ENCODE measurements at places on chromosomes 2 and 18. TPM values are rescaled to one million over a fixed set of nuclear protein-coding genes. Genes with fewer than 3 reads are reported as not detected.

- DNase-seq = no peak
These were observed 56.6 kb downstream of the FAM228A start for GRCh38 chr2:24231461-24231881.

GRCh38 chr2:100041385-100041784 lies 101.0 kb downstream of the AFF3 start:
- DNase-seq = no peak

DNA sequence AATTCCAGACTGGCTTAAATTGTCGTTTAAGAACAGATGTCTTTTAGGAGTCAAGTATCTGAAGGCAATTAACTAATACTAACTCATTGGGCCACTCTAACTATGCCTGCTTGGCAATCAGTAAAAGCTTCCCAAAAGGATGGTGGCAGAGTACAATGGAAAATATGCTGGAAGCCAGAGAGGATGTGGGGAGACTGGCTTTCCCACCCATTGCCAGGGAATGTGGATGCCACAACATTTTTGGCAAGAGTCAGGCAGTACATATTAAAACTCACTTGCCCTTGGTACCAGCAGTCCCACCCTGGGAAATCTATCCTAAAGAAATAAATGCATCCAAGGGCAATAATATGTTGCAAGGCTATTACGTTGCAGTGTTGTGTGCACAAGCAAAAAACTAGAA lies 74.0 kb upstream of the FZD7 start:
- DNase-seq = no peak

DNA sequence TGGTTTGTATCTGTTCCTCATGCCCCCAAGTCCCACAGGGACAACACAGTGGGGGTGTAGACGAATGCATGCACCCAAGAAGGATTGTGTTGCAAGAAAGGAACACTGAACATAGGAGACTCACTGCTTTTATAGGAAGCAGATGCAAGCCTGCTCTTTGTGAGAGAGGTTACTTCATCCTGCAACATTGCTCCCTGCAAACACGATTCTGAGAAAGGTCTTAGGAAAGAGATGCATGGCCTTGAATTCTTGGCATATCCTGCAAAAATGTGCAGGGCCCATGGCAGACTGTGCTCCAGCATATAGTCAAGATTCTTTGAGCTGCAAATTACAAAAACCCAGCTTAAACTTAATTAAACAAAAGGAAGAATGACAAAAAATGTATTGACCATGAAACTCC lies 312.2 kb upstream of the MGAT5 start:
- no peak for DNase-seq

DNA sequence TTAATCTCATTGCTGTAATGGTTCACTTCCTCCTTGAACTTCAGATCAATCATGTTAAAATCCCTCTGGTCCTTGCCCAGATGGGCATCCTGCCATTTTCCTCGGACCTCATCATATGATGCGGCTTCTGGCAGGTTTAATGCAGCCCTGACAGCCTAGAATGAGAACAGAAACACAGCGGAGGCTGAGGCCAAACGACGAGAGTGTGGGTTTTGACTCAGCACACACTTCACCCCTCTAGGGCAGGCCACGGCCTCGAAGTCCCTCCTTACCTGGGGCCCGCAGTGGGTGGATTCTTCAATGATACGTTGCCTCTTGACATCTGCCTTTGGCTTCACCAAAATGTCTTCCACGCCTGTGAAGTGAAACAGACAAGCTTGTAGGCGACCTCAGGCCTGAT lies 56.8 kb downstream of the POLR1A start:
- DNase-seq = no peak

DNA sequence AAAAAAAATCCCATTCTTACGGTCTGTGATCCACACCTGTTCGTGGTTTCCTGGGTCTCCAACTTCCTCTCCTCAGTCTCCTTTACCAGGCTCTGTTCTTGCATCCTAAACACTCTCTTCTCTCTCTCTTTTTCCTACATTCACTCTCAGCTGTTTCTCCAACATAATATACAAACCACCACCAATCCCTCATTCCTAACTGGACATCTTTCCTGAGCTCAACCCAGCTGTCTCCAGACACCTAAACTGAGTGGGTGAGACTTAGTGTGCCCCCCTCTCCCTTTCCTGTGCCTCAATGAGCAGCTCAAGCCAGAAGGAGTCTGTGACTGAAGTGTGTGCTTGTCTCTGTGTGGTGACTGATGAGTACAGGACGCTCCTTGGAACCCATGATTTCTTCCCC lies 59.4 kb downstream of the LIPG start:
- no peak for DNase-seq

GRCh38 chr2:191149391-191149790 lies 1.4 kb downstream of the STAT4 start:
- no peak for DNase-seq

DNA sequence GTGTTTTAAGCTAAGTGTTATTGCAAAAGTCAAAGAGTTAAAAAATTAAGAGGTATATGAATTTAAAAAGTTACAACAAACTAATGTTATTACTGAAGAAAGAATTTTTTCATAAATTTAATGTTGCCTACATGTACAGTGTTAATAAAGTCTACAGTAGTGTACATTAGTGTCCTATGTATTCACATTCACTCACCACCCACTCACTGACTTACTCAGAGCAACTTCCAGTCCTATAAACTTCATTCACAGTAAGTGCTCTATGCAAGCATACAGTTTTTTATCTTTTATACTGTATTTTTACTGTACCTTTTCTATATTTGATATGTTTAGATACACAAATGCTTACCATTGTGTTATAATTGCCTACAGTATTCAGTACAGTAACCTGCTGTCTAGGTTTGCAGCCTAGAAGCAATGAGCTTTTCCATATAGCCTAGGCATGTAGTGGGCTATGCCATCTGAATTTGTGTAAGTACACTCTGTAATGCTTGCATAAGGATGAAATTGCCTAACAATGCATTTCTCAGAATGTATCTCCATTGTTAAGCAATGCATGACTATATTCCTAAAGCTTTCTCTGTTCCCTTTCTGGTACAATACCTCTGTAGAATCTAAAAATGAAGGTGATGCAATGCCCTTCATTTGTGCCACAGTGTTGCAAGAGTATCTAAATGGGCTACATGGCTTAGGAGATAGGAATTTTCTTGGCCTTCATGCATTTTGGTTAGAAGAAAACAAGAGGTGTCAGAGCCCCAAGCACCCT lies 370.8 kb upstream of the NT5C1B start:
- no peak for DNase-seq

GRCh38 chr18:14086458-14087231 lies 45.6 kb downstream of the ZNF519 start:
- DNase-seq = no peak

DNA sequence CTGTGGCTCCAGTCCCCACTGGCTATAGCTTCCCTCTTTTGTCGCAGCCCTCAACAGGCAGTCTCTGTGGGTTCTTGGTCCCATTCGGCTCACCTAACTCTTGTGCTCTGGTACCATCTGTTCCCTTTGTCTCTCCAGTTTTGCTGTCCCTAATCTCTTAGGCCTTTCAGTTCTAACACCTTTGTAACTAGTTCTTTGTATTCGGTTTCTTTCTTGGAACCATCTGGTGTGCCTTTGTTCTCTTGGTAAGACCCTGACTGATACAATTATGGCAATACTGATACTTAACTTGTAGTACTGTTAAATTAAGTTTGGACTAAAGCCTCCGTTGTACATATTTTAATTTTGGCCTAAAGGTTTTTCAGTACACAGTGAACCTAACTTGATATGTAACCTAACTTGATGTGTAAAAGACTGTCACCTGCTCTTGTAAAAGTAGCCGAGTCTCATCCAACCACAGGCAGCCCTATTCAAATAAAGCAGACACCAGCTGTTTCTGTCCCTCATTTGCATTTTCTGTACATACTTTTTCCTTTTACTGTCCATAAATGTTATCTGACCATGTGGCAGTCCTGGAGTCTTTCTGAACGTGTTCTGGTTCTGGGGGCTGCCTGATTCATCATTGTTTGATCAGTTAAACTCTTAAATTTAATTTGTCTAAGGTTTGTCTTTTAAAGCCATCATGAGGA lies 4.8 kb upstream of the MRPL44 start:
- DNase-seq = no peak

GRCh38 chr2:216485237-216485636 lies 13.4 kb upstream of the RPL37A start:
- no peak for DNase-seq

GRCh38 chr2:231522418-231523180 lies 7.6 kb downstream of the NMUR1 start:
- no peak for DNase-seq

DNA sequence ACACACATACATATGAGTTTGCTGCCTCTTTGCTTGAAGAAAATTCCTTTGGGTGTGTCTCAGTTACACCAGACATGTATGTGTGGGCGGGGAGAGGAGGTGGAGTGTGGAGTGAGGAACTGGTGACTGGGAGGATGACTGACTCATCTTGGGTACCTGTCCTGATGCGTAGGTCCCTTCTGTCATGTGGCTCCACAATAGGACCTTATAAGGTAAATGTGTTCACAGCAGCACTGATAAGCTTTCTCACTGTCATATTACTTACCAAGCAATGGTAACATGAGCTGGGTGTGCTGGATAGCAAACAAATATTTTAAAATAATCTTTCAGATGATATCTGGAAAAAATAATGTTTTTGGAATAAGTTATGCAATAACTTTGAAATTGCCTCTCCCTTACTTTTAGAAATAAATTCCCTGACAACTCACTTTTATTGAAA lies 45.1 kb downstream of the SLC9A2 start:
- peak; percentile 53 for DNase-seq

DNA sequence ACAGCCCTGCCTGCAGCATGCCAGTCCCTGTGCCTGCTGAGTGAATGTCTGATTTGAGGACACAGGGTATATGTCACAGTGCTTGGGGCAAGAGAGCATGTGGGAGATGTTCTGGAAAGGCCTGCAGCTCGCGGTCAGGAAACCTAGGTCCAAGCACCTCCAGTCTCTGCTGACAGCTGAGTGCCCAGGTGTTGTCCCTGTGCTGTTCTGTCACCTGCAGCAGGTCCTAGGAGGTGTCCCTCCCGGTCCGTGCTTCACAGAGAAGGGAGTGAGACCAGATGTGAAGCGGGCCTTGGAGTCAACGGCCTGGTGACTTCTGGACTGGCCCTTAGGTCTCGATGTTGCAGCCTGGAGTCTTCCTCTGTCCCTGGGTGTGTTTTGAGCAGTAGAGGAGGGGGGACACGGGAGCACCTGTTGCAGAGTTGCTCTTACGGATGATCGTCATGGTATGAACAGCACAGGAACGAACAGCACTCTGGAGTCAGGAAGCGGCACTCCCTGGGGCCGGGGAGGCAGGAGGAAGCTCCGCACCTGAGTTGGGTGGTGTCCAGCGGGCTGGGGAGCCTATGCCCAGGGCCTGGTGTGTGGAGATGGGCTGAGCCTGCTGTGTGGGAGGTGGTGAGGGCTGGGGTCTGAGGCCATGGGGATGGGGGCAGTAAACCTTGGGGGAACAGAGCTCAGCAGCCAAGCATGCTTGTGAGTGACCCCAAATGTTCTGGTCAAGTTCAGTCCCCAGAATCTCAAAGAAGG lies 21.6 kb upstream of the ARHGEF4 start:
- no peak for DNase-seq

- no peak for DNase-seq
These were observed 109.2 kb downstream of the VIT start for GRCh38 chr2:36805635-36806224.

DNA sequence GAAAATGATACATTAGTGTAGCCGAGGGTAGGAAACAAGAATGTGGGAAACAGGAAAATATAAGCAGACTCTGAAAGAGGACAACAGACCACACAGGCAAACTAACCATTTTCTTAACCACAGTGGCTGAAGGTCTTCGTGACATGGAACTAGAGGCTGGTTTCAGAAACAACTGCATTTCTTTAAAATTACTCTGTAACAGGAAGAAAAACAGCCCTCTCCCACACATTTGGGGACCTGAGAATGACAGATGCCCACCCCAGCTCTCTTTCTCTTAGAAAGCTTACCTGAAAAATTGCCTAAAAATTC lies 13.8 kb upstream of the SLC25A52 start:
- no peak for DNase-seq

- no peak for DNase-seq
These were observed 458.8 kb downstream of the PIK3C3 start for GRCh38 chr18:42413870-42414269.

- no peak for DNase-seq
These were observed 86.1 kb upstream of the ITPRID2 start for GRCh38 chr2:181805228-181806038.

GRCh38 chr2:172227719-172228118 lies 125.0 kb upstream of the DLX2 start:
- DNase-seq = no peak

GRCh38 chr2:6368281-6368680 lies 497.4 kb downstream of the CMPK2 start:
- DNase-seq = no peak

Gene BOLL
- total RNA-seq = not detected

Gene CYTIP
- total RNA-seq = not detected

Gene ZAP70
- total RNA-seq = not detected

Gene C2orf92
- total RNA-seq = 8.4 TPM

Gene ACTG2
- total RNA-seq = not detected

Gene ZC3H6
- total RNA-seq = 4.4 TPM

Gene BCL2
- total RNA-seq = 4.0 TPM

Gene SMCHD1
- total RNA-seq = 68.3 TPM

Gene ITPRID2
- total RNA-seq = 411 TPM

Gene SLC11A1
- total RNA-seq = 0.12 TPM

Gene TUBA4B
- total RNA-seq = not detected

Gene PGAP1
- 3.9 TPM for total RNA-seq

Gene GPR39
- total RNA-seq = 24.1 TPM

Gene PLEK
- total RNA-seq = not detected

Gene AGXT
- total RNA-seq = not detected

Measured in Calu3 (cell line).